Endothelial cell (in vitro differentiated cells): ENCODE measurements at places on chromosomes 7 and 10. TPM values are rescaled to one million over a fixed set of nuclear protein-coding genes. Genes with fewer than 3 reads are reported as not detected.

Gene CFAP70
- total RNA-seq = 1.7 TPM

GRCh38 chr10:62072901-62073300 is 171.4 kb downstream of the ARID5B start:
- H3K27ac ChIP-seq = no peak overlapping the region
- H3K4me1 ChIP-seq = peaks cover 5% of the 10 kb centered on the region
- H3K36me3 ChIP-seq = no peaks in the 10 kb centered on the region
- H3K27me3 ChIP-seq = peaks cover 2% of the 10 kb centered on the region

Gene H2BK1
- total RNA-seq = not detected

DNA sequence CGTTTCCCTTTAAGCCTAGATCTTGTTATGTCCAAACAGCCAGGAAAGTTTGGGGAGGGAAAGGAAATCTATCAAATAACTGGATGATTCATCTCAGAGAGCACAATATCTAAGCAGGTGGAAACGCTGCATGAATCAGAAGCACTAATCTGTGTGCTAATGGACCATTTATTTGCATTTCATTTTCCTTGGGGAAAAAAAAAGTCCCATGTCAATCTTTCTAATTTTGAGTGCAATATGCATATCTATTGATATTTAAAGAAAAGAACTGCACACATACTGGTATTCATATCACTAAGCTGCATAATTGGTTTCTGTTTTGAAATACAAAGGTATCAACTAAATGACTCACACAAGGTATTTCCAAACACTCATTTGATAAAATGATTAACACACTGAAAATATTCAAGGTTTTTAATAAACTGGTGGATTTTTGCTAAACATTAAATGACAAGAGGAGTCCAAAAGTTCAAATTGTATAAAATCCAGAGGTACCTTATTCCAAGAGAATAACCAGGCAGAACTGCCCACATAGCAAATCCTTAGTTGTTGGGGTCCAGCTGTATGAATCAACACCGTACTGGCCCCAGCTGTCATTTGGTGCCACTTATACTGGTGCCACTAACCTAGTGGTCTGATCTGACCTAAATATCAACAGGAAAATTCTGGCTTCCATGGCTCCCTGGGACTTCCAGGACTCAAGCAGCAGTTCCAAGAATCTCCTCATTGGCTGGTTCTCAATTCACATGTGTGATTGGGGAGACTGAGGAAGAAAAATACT is 122.2 kb upstream of the SP4 start:
- no peak overlapping the region for H3K27ac ChIP-seq
- H3K4me1 ChIP-seq = no peaks in the 10 kb centered on the region
- no peak for DNase-seq
- H3K36me3 ChIP-seq = no peaks in the 10 kb centered on the region

DNA sequence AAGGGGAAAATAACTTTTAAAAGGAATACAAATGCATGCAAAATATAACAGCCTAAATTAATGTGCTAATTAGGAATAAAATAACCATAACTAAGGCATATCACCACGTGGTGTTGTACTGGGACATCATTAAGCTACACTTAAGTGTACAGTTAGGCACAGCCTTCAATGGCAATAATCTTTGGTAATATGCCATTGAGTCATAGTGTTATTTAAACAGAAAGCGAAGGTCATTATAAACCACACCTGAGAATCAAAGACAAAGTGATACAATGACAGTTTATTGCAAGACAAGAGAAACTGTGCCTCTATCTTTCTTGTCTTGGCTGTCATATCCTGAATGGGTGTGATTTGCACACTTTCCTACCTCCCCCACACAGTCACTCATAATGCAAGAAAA is 30.5 kb upstream of the AUTS2 start:
- DNase-seq = no peak
- H3K27ac ChIP-seq = no peak overlapping the region
- no peaks in the 10 kb centered on the region for H3K4me1 ChIP-seq
- no peaks in the 10 kb centered on the region for H3K27me3 ChIP-seq

Gene AZGP1
- not detected for total RNA-seq

DNA sequence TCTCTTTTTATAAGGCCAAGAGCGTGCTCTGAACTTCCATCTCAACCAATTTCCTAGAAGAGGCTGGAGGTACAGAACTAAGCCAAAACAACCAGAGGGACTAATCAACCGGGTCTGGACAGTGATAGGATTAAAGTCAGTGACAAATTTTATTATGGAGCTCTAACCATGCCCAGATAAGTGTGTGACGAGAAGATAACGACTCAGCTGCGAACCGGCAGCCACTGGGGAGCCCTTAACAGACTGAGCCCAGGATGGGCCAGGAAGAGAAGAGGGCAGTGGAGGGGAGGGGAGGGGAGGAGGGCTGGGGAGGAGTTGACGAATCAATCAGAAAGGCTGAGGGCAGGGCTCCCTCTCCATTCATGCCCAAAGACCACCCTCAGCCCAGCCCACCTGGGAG is 119.9 kb downstream of the PLXNA4 start:
- no peak overlapping the region for H3K27ac ChIP-seq
- H3K36me3 ChIP-seq = no peaks in the 10 kb centered on the region
- H3K4me1 ChIP-seq = peaks cover 3% of the 10 kb centered on the region
- peaks cover 3% of the 10 kb centered on the region for H3K27me3 ChIP-seq
- H3K4me3 ChIP-seq = no peak overlapping the region

Gene COX15
- 34.5 TPM for total RNA-seq

DNA sequence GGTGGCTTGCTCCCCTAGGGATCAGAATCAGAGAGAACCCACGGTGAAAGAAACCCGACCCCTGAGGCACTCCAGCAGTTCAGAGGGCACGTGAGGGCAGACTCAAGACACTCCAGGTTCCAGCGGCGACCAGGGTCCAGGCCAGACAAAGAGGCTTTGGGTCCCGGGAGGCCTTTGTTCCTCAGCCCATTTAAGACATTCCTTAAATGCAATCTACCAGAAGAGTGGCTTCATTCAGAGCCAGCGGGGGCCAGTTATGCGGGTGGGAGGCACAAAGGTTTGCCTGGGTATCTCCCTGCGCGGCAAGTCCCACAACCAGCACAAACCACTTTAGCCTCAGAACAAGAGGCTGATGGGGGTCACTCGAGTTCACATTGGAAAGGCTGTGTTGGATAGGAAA is 53.6 kb downstream of the AFAP1L2 start:
- no peak overlapping the region for H3K4me3 ChIP-seq
- no peaks in the 10 kb centered on the region for H3K27me3 ChIP-seq
- H3K4me1 ChIP-seq = peaks cover 3% of the 10 kb centered on the region
- no peak for DNase-seq
- H3K27ac ChIP-seq = no peak overlapping the region

DNA sequence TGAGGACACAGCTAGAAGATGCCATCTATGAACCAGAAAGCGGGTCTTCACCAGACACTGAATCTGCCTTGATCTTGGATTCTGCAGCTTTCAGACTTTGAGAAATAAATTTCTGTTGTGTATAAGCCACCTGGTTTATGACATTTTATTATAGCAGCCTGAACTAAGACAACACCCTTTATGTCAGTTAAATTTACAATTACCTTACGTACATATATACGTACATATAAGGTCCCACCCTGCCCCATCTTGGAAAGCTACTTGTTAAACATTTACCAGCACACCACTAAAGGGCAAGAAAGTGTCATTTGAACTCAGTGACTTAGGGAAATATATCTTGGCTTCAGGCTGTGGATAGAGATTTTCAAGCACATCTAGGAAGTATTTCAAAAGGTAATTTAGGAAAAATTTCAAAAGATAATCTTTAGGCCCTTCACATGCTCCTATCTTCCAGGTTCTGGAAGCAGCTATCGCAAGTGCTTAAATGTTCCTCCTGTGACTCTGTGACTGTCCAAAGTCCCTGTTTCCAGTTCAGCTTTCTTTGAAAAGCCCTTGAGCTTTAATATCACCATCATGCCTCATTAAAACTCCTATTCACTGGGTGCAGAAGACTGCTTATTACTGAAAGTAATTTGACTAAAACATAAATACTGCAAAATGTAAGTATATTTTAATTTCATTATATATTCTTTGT is 9.6 kb upstream of the SRI start:
- H3K27me3 ChIP-seq = no peaks in the 10 kb centered on the region
- H3K36me3 ChIP-seq = no peaks in the 10 kb centered on the region
- H3K4me1 ChIP-seq = no peaks in the 10 kb centered on the region
- H3K4me3 ChIP-seq = no peak overlapping the region
- DNase-seq = no peak

DNA sequence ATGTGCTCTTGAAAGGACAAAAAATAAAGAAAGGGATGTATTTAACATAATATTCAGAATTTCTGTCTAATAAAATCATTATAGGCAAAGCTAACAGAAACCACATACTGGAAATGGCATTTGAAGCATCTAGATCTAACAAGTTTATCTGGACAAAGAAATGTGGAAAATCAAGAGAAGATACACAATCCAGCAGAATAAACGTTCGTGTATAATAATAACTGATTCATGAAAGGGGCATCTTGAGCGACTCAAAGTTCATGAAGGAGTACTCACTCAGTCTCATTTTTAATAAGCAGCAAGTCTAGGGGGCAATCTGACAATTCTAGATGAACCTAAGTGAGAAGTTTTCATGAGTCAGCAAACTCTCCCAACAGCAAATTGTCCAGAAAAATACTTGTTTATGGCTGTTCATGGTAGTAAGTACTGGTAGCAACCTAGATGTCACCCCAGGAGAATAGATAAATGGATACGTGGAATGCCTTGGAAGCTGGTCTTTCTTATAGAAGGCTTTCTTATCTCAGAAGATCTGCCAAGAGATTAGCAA is 541.8 kb downstream of the INHBA start:
- no peak for DNase-seq
- no peak overlapping the region for H3K4me3 ChIP-seq
- no peaks in the 10 kb centered on the region for H3K36me3 ChIP-seq
- H3K27me3 ChIP-seq = no peaks in the 10 kb centered on the region
- H3K4me1 ChIP-seq = no peaks in the 10 kb centered on the region

GRCh38 chr10:128693493-128694131 is 567.4 kb upstream of the MKI67 start:
- no peak overlapping the region for H3K4me3 ChIP-seq
- no peaks in the 10 kb centered on the region for H3K27me3 ChIP-seq
- no peaks in the 10 kb centered on the region for H3K36me3 ChIP-seq
- no peak overlapping the region for H3K27ac ChIP-seq
- no peaks in the 10 kb centered on the region for H3K4me1 ChIP-seq

- H3K36me3 ChIP-seq = no peaks in the 10 kb centered on the region
- H3K27me3 ChIP-seq = no peaks in the 10 kb centered on the region
- H3K4me1 ChIP-seq = peaks cover 41% of the 10 kb centered on the region
- H3K4me3 ChIP-seq = no peak overlapping the region
Observed at GRCh38 chr10:23448802-23449570, 10.1 kb downstream of the OTUD1 start.

DNA sequence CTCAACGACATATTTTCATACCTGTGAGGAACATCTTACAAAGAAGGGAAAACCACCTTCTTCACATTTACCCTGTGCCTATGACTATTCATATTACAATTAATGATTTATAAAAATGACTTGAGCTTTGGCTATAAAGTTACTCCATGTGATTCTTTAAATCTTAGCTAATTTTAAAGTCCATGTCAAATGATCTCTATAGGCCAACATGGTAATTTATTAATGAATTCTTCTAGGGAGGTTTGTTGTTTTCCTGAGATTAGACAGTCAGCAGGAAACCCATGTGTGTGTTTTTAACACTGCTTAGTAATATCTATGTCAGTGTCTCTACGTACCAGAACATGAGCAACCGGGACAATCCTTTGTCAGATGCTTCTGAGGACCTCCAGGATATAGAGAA is 307.3 kb downstream of the IPMK start:
- H3K4me1 ChIP-seq = no peaks in the 10 kb centered on the region
- H3K4me3 ChIP-seq = no peak overlapping the region
- no peak overlapping the region for H3K27ac ChIP-seq
- no peaks in the 10 kb centered on the region for H3K27me3 ChIP-seq
- no peak for DNase-seq
- H3K36me3 ChIP-seq = no peaks in the 10 kb centered on the region

- H3K4me3 ChIP-seq = no peak overlapping the region
- peaks cover 1% of the 10 kb centered on the region for H3K27me3 ChIP-seq
- H3K36me3 ChIP-seq = peaks cover 3% of the 10 kb centered on the region
- peaks cover 14% of the 10 kb centered on the region for H3K4me1 ChIP-seq
Observed at GRCh38 chr10:1190791-1191490, 134.8 kb downstream of the WDR37 start.
